ENCODE measurements at places on chromosomes 2 and 18.

DNA sequence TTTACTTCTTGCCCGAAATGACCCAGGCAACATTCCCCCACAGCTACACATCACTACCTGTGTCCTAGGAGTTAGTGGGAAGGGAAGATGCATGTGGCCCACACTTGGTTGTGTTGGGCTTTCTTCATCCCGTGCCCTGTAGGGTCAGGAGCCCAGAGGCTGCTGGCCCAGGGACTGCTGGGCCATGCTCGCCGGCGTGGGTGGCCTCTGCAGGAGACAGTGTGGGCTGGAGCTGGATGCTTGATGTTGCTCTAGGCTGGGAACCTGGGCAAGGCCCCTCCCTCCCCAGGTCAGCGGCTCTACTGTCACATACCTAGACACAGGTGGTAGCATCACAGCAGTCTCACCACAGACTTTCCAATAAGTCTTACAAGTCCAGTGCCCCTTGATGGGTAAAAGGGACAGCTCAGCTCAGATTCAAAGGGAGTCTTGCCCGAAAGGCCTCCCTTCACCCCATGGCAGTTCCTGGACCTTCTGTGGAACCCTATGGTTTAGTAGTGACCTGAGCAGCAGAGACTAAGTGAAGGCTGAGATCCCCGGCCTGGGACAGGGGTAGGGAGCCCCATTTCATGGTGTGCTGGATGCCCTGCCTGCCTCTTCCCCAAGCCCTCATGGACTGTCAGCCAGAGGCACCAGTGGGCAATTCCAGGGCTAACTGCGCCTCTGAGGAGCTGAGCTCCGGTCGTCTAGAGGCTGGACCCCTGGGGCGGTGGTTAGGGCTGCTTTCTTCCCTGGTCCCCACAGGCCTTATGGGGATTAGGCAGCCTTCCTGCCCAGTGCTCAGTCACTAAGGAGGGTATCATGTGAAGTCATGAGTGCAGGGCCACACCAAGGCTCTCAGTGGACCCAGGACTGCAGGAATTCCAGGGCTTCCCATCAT is 45.4 kb upstream of the FAHD2A start:
- DNase-seq, result no peak

- DNase-seq, result no peak
Observed at GRCh38 chr2:28427741-28428415, 35.2 kb downstream of the FOSL2 start.

DNA sequence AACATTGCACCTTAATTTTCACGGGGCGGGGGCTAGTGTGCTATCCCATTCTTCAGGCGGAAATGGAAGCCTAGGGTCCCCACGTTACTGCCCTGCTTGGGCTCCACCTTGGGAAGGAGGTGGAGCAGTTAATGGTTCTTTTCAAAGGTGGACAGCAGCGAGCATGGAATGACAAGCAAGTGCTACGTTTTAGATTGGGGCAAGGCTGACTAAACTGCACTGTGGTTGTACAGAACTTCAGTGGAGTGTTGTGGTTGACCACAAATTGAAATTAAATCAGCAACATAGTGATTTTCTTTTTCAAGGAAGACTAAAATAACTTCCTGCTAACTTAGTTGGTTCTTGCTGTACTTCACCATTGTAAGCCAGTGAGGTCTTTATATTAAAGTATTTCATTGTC is 47.0 kb downstream of the CHRNA1 start:
- DNase-seq, result no peak

DNA sequence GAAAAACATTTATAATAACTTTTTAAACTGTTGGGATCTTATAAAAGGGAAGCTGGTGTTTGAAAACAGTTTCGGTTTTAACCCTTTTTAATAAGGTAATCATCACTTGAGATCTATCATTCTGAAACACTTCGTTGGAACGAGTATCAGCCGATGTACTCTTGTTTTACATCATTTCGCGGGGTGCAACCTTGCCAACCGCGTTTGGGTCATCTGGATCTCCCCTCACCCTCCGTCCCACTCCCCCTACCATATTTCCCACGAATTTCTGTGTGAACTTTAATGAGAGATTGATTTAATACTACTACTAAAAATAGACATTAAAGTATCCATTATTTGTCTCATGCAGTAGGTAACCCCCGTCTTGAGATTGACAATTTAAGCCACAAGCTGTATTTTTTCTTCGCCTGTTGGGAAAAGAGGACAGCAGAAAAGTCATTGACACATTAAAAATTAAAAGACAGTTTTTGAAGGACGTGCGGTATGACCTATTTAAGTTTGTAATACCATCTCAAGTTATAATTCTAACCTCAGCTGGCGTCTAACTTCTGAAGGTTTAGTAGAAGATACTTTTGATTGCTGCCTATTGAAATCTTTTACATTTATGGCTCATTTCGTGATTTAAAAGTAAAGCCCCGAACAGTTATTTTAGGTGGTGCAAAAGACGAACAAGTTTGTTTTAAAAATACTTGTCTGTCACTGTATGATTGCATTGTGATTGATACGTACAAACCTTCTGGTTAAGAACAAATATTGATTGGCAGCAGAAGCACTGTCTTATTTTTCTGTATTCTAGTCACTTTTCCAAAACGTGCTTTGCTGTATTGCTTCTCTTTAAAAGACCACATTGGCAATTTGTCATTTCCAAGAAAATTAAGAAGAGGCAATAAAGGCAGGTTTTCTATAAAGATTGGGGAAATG is 1.5 kb downstream of the CREB1 start:
- peak; percentile 29 for DNase-seq

- peak; percentile 75 for DNase-seq
Observed at GRCh38 chr2:54497763-54498680, 41.9 kb downstream of the SPTBN1 start.

DNA sequence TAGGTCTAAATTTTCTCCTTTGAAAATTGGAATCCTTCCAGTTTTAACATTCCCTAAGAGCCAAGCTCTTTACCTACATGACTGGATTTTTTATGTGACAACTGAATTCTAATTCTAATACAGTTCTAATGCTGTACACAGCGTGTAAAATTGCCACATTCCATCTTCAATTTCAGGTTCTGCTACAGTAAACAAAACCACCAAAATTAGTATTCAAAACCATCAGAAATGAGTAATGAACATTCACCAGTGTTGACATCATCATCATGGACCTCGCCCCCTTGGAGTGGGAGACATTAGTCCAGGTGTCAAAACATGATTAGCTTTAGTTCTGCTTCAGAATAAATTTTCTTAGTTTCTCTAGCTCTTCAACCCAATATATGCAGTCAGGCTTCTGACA is 133.6 kb downstream of the MBD2 start:
- DNase-seq, result peak; percentile 20

DNA sequence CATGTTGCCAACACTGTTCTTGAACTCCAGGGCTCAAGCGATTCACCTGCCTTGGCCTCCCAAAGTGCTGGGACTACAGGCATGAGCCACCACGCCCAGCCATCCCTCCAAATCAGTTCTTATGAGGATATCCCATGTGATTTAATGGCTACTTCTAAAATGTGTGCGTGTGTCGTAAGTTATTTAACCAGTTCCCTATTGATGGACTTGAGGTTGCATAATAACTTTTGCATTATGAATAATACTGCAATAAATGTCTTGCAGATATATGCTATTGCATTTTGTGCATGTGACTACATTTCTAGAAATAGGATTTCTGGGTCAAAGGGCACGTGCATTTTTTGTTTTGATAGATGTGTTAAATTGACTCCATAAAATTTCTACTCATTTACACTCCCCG is 19.0 kb downstream of the DIPK1C start:
- no peak for DNase-seq

GRCh38 chr18:59062643-59063006 is 77.1 kb upstream of the SEC11C start:
- no peak for DNase-seq

- DNase-seq, result no peak
Observed at GRCh38 chr2:124272261-124272841, 247.3 kb downstream of the CNTNAP5 start.

- DNase-seq, result peak; percentile 84
Observed at GRCh38 chr18:46754661-46755292, 2.1 kb downstream of the ST8SIA5 start.

GRCh38 chr2:237158194-237158593 is 72.5 kb downstream of the COPS8 start:
- no peak for DNase-seq

DNA sequence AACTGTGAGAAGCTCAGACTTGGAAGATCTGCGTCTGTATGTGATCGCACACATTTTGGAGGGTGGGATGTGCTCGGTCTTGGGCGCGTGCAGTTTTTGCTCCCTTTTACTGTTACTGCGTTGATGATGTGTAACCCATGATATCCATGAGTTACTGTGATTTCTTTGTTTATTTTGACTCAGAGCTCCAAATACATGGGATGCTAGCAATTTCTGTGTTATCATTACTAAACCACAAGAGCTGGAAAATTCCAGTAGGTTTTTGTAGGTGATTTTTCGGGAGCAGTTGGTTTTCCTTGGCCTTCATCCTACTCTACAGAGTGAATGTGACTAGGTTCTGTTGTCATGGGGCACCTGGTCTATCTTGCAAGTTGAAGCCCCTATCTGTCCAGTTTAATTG is 124.2 kb downstream of the AGAP1 start:
- DNase-seq, result no peak

DNA sequence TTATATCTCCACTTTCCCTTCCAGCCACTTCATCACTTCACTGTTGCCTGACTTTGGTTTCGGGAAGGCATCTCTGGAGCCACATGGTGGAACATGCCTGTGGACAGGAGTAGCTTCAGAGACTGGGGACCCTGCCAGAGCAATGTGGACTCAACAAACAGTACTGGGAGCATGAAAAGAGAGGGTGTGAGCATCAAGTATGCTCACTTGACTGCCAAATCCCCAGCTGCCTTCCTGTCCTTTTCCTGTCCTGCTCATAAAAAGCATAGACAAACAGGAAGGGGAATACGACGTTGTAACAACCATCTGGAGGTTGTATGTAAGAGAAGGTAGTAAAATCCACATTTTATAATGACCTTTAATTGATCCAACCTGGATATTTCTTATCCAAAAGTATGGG is 61.3 kb upstream of the CSRNP3 start:
- DNase-seq, result no peak

DNA sequence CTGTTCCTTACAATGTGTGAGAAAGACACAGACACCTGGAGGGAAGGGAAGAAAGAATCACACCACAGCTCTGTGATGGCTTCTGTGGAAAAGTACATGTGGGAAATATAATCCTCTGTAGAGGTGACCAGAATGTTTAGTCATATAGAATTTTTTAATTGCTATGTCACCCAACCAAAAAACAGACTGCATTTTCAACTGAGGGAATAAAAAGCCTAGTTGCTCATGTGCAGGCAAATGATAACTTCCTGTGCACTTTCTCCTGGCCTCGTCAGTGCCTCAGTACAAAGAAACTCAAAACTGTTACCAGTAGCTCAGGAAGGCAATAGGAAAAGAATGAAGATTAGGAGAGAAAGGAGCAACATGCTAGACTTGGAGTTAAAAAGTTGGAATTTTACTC is 326.8 kb downstream of the OSR1 start:
- no peak for DNase-seq

GRCh38 chr18:57210107-57210715 is 63.3 kb downstream of the BOD1L2 start:
- DNase-seq, result peak; percentile 98

- DNase-seq, result no peak
Observed at GRCh38 chr2:217709478-217710210, 293.2 kb downstream of the TNS1 start.
